Stimulated activated CD4-positive, alpha-beta T cell treated with anti-CD3 and anti-CD28 coated beads, Interleukin-2, amount 100 ng/mL, for 48 hours (primary cell): ENCODE measurements at places on chromosomes 13 and 19.
A peak's percentile ranks its signal among the peaks of the same experiment; 100 is the strongest.

- DNase-seq: no peak
Measured at GRCh38 chr13:31699650-31700049, 39.7 kb upstream of the RXFP2 start.

DNA sequence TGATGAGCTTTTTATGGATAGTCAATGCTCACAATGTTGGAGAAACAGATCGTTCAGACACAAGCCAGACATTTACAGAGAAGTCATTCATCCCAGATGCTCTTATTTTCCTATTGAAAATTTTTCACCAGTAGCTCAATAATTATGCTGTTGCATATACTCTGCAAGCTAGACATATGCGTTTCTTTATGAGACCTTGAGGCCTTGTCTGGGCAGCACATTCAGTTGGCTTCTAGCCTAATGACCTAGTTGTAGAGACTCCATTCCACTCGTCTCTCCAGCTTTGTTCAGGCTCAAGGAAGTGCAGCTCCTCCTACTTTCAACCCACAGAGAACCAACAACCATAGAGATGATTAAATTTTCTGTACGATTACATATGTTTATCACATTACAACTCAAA is 237.7 kb downstream of the MZT1 start:
- no peak for DNase-seq

- no peak for DNase-seq
Measured at GRCh38 chr19:31378404-31378803, 29.2 kb upstream of the TSHZ3 start.

DNA sequence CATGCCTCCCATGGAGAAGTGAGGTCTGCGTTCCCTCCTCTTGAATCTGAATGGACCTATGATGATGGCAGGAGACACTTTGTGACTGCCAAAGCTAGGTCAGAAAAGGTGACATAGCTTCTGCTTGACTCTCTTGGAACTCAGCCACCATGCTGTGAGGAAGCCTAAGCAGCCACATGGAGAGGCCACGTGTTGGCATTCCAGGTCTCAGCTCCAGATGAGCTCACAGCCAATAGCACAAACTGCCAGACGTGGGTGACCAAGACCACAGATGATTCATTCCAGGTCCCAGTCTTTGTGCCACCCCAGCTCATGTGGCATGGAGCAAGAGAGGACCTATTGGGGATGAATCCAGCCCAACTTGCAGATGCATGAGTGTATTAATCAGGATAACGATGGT is 8.7 kb upstream of the GGACT start:
- no peak for DNase-seq

DNA sequence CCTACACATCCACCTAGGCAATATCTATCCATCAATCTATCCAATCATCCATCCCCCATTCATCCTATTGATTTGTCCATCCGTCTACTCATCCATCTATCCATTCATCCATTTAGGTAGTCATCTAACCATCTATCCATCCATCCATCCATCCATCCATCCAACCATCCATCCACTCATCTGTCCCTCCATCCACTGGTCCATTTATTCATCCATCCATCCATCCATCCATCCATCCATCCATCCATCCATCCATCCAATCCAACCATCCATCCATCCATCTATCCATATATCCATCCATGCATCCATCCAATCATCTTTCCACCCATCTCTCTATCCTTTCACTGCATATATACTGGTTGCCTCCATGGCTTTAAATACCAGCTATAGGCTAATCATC is 3.9 kb downstream of the KLK13 start:
- DNase-seq: no peak

- no peak for DNase-seq
Measured at GRCh38 chr13:29969286-29969685, 118.9 kb upstream of the UBL3 start.

DNA sequence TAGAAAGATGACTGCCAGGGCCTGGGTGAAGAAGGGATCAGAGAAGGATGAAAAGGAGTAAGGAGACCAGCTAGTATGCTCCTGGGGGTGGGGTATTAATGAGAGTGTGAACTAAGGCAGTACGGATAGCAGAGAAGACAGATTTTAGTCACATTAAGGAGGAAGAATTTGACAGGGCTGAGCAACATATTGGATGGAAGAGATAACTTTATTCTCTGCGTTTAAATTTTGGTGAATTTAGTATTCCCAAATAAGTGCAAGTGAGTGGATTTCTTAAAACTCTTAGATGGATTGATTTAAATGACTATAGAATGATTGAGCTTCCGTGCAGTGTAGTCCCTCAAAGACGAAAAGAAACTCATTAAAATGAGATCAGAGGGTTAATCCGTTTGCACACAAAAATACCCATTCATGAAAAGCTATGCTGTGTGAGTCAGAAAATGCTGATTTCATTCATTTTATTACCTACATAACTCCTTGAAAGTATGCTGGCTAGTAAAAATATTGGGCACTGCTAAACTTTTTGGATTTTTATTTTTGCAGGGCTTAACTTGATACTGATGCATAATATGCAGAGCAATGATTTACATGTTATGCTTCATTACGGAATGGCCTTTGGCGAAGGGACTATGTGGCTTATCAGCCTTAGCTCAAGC is 54.1 kb downstream of the WDFY2 start:
- DNase-seq: no peak

DNA sequence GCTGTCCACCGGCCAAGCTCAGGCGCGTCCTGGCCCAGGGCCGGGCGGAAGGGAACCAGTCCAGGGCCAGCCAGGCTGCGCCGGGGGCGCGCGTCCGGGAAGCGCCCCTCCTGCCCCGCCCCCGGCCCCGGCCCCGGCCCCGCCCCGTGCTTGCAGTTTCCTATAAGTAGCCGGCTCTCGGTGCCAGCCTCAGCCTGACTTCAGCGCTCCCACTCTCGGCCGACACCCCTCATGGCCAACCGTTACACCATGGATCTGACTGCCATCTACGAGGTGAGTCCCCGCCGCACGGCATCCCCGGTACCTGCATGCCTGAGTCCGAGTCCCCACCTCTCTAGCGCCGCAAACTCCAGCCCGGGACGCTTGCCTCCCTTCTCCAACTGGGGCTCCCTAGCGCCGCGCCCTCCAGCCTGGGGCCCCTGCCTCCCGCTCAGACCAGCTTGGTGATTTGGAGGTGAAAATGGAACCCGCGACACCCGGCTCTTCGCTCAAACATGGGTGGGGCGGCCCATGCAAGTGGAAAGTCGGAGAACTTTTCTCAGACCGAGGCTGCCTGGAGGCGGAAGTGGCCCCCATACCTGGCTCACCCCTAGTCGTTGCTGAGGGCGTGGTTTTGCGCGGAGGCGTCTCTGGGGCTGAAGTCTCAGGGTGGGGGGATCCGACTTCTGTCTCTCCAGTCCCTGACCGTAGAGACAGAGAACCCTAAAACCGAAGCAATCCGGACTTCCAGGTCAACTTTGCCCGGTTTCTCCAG is at the start of gene ZFP36:
ZFP36 (plus strand) TSS at position 192 of the 754 bp plus-strand sequence; CDS start at position 250, 58 bp downstream.
- peak; percentile 84 for DNase-seq

GRCh38 chr13:54787754-54788153 is 1759.1 kb downstream of the OLFM4 start:
- DNase-seq: no peak

- DNase-seq: no peak
Measured at GRCh38 chr13:76474966-76475365, 411.2 kb downstream of the KCTD12 start.

DNA sequence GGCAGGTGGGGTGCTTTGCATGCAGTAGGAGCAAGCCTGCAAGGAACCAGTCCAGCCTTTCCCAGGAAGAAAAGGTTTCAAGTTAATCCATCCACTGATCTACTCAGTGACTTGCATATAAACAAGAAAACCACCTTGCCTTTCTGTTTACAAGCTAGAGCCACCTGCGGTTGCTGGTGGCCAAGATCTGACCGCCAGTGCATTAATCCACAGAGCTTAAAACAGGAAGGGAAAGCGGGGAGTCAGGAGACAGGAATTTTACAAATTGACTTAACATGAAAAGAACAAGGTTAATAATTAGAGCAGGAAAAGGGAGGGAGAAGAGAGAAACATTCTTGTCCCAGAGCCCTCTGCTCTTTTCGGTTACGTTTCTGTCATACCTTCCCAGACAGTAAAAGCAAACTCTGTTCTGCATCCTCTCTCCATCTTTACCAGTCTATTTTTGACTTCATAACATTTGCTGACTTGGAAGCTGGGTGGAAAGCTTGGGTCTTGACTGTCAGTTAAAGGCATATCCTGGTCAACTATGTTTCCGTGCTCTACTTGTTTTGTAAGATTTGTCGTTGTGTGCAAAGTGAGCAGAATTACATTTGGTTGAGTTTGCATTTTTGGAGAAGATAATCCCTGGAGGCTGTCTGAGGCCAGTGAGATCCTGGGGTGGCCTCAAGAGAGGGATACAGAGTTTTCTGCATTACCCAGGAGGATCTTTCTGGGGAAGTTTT is 760.6 kb downstream of the EFNB2 start:
- no peak for DNase-seq
